ENCODE measurements at places on chromosomes 4 and X. TPM values are rescaled to one million over a fixed set of nuclear protein-coding genes. Genes with fewer than 3 reads are reported as not detected.

DNA sequence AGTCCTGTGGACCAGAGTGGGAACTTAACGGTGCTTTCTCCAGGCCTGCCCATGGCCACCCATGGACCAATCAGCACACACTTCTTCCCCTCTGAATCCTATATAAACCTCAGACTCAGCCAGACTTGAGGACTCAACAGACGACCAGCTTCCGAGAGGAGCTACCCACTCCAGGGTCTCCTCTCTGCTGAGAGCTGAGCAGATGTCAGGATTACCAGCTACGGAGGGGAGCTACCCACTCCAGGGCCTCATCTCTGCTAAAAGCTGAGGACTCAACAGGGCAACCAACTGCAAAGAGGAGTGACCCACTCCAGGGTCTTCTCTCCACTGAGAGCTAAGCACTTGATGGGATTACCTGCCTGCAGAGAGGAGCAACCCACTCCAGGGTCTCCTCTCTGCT, 80.0 kb upstream of the DDX60 start:
- no peak for DNase-seq

DNA sequence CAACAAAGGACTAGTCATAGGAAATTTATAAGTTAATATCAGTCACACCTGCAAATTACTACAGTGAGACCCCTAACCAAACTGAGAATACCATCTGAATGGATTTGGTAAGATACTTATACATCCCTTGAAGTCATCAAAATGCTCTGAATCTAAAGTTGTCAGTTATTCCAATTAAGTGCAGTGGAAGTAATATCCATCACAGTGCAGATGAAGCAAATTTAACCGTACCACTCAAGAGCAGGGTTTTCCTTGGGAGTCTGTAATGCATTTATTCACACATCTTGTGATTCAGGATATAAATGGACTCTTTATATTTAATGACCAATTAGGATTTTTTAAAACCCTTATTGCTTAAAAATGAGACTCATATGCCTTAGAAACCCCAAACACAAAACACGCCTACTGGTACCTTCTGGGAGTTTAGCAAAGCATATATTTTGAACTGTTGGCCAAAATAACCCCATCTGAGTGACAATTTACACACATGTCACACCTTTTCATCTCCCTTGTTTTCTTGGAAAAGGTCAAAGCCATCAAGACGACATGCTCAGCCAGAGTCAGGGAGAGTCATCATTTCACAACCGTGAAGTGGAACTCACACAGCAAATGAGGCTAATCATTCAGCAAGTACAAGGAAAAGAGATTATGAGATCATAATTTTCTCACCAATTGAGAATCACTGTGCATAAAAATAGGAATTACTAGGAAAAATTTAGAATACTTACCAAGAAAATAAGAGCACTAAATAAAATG, 303.7 kb downstream of the HNRNPD start:
- DNase-seq, result no peak

GRCh38 chr4:46839128-46839527, 69.9 kb downstream of the COX7B2 start:
- no peak for DNase-seq

The F8A3 gene
- total RNA-seq, result not detected

The GLUD2 gene
- 1.5 TPM for total RNA-seq

The WDR17 gene
- total RNA-seq, result 0.43 TPM

All from Right ventricle myocardium inferior (tissue), 1 donor.